ENCODE measurements at places on chromosomes 11 and 22.

DNA sequence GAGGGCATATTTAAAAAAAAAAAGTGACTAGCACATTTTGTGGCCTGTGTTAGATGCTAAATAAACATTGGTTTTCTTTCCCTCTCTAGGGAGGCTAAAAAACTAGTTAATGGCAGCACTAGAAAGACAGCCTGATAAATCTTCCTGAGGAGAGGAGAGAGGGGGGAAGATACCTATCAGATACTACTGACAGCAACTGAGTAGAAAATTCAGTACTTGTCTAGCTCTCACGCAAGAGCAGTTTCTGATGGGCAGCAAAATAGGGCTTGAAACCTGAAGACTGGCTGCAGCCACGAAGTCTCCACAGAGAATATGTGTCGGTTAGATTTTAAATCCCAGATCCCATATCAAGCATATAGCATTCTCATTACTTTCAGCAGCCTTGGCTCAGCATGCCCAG, 388.2 kb downstream of the KCNA4 start:
- no peak for DNase-seq

DNA sequence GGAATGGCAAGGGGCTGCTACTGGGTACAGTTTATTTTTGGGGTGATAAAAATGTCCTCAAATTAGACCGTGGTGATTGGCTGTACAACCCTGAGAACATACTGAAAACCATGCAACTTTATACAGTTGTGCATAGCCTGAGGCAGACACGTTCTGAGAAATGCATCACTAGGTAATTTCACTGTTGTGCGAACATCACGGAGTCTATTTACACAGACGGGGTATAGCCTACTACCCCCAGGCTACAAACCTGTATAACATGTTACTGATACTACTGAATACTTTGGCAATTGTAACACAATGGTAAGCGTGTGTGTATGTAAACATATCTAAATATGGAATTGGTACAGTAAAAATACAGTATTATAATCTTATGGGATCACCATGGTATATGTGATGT, 23.6 kb downstream of the NARS2 start:
- DNase-seq = no peak

DNA sequence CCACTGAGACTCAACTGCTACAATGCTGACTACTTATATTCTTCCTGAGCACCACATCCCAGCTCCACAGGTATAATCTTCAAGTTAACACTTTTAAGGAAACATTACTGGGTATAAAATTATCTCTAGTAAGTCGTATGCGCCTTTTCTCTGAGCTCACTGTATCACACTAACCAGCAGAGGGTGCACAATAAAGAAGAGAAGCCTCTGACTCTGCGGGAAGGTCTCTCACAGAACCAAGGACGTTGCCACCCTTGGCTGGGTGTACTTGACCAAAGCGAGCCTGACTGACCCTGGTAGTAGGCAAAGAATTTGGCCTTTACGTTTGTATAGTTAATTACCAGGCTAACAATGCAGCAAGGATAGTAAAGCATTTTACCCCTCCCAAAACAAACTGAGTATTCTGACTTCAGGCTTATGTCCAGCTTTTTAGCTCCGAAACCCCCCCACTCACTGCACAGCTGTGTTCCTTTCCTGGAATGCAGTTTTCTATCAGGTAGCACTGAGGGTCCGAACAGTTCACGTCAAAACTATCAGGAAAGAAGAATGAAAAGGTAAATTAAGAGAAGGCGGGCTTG, at the start of gene BTBD18:
BTBD18 (minus strand) TSS at position 144 of the 578 bp plus-strand sequence. CDS start 631 bp downstream, outside the sequence.
- peak; percentile 67 for DNase-seq

GRCh38 chr22:27476729-27477128, 324.8 kb downstream of the MN1 start:
- no peak for DNase-seq

- DNase-seq = no peak
Measured at GRCh38 chr11:62850911-62851806, 11.8 kb upstream of the WDR74 start.

GRCh38 chr11:105942921-105943320, 79.1 kb downstream of the MSANTD4 start:
- DNase-seq = no peak

All from NCI-H526 (cell line).